ENCODE measurements at places on chromosomes 5 and 9.

- DNase-seq = no peak
Measured at GRCh38 chr5:172637110-172637580, 3.9 kb upstream of the NEURL1B start.

DNA sequence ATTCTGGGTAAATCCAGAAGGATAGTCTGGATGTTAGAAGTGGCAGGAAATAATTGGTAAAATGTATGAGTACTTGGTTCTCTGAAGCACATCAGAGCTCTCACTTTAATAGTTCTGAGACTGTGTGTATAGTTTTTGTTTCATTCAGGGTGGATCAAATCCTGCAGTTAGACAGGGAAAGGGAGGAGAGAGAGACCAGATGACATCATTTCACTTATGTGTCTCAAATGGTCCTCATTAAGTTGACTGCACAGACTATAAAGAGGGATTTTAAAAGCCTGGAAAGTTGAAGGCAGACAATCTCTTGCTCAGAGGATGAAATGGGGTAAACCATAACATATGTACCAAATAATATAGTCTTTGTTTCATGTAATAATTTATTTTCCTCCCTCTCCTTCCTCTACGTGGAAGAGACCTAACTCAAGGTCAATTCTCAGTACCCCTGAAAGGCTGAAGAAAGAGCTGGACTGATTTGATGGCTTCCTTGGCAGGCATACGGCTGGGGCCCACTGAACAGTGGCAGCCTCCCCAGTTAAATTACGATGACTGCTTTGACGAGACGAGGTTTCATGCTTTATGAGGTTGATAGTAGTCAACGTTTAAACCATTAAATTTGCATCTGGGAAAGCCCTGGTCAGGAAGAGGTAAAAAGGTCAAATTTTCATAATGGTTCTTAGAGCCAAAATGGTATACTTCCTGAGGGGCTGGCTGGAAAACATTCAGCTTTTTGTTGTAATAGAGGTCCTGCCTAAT lies 395.1 kb upstream of the RPS23 start:
- DNase-seq = no peak

- no peak for DNase-seq
Measured at GRCh38 chr9:7212101-7212500, 454.3 kb downstream of the KDM4C start.

DNA sequence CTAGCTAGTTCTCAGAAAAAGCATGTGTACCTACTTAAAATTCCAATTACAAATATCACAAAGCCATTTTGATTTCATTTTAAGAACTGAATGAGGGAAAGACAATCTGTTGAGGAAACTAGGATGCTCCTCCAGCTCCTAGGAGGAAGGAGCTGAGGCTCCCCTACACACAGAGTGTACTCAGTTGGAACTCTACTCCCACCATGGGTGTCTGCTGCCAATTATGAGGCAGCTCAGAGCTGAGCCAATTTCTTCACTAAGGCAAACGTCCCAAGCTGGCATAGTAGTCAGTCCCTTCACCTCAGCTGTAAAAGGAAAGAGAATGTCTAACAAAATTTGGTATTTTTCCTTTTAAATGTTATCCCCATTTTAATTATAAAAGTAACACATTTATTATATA lies 300.0 kb upstream of the TRPC7 start:
- DNase-seq = no peak

GRCh38 chr5:103393101-103393754 lies 134.7 kb downstream of the MACIR start:
- DNase-seq = no peak

- no peak for DNase-seq
Measured at GRCh38 chr9:89815903-89816573, 211.2 kb downstream of the GADD45G start.

DNA sequence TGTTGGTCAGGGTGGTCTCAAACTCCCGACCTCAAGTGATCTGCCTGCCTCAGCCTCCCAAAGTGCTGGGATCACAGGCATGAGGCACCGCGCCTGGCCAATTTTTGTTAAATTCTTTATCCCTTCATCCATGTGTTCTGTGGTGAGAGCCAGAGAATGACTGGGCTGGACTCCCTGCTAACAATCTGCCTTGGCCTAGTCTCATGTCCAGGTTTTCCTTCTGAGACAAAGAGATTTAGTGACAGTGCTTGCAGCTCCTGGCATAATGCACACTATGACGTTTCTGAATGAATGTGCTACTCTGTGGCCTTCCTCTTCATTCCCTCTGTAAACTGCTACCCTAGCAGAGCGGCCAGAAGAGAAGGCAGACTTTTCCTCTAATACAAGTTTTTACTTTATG lies 79.3 kb downstream of the FOXD1 start:
- no peak for DNase-seq

DNA sequence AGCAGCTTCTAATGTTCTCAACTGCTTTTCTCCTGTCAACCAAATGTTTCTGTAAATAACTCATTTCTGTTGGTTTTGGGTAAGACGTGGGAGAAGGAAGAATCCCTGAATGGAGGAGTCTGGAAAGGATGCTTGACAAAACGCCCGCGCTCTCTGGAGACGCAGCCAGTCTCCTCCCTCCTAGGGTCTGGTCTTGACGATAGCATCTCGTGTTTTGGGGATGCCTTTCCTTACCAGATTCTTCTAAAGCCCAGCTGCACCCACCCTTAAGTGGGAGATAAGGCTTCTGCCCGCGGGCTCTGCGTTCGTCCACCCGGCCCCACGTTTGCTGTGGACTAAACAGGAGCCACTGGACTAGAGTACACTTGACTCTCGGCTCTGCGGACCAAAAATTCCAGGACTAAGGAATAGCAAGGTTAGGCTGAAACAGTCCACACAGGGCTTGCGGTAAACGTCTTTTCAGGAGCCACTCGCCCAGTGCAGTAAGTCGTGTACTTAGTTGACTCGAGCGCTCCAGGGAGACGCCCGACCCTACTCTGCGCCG lies 491 bp upstream of the CTSL start:
- no peak for DNase-seq
